ENCODE measurements at places on chromosomes 6 and 20.
A peak's percentile ranks its signal among the peaks of the same experiment; 100 is the strongest.

- peak; percentile 24 for DNase-seq
Observed at GRCh38 chr6:139308286-139308916, 16.6 kb upstream of the TXLNB start.

DNA sequence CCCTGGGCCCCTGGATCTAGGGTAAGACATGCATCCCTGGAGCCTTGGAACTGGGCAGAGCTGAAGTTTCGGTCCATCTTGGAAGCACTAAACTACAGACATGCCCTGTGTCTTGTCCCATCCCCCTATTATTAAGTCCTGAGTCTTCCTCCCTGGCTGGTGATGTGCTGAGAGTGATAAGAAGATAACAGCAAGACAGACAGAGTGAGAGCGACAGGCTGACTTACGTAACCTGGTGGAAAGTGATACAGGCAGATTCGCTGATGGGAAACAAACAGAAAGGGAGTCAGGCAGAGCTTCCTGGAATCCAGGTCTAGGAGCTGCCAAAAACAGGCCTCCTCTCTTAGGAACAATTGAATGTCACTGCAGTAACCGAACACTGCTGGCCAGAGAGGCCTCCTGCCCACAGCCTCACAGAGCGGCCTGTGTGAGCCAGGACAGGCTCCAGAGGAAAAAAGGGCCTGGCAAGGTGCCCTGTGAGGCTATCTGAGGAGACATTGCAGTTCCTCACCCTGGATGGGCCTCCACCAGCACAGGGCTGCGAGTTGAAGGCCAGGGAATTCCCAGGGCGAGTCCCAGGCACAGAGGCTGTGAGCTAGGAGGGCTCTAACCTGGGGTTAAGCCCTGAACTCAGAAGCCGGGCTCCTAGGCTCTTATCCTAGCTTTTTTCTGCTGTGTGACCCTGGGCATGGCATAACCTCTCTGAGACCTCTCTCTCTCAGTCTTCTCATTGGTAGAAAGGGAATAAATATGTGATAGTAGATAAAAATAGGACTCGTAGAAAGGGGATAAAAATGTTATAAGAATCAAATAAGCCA is 34.2 kb upstream of the B4GALT5 start:
- peak; percentile 73 for DNase-seq

DNA sequence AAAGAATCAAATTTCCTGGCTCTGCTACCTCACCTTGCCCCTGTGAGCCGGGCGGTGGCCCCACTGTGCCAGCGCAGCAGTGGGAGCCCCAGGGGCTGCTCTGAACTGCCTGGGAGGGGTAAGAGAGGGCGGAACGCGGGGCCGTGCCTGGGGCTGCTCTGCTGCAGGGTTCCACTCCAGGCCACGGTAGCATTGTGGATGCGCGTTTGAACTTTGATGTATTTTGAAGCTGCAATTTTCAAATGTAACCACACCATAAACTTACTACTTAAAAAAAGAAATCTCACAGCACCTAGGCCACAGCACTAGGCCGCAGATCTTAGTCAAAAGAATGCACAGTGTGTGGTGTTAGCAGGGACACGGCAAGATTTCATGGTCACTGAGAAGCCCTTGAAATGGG is 57.5 kb downstream of the PRDM1 start:
- DNase-seq, result no peak

- no peak for DNase-seq
Observed at GRCh38 chr6:137190583-137191094, 17.2 kb upstream of the IL22RA2 start.

GRCh38 chr6:131269565-131270391 is 134.5 kb downstream of the AKAP7 start:
- DNase-seq, result no peak

- peak; percentile 79 for DNase-seq
Observed at GRCh38 chr6:113564371-113565171, 292.6 kb upstream of the MARCKS start.

GRCh38 chr6:166771701-166772100 is 144.7 kb upstream of the RPS6KA2 start:
- no peak for DNase-seq

DNA sequence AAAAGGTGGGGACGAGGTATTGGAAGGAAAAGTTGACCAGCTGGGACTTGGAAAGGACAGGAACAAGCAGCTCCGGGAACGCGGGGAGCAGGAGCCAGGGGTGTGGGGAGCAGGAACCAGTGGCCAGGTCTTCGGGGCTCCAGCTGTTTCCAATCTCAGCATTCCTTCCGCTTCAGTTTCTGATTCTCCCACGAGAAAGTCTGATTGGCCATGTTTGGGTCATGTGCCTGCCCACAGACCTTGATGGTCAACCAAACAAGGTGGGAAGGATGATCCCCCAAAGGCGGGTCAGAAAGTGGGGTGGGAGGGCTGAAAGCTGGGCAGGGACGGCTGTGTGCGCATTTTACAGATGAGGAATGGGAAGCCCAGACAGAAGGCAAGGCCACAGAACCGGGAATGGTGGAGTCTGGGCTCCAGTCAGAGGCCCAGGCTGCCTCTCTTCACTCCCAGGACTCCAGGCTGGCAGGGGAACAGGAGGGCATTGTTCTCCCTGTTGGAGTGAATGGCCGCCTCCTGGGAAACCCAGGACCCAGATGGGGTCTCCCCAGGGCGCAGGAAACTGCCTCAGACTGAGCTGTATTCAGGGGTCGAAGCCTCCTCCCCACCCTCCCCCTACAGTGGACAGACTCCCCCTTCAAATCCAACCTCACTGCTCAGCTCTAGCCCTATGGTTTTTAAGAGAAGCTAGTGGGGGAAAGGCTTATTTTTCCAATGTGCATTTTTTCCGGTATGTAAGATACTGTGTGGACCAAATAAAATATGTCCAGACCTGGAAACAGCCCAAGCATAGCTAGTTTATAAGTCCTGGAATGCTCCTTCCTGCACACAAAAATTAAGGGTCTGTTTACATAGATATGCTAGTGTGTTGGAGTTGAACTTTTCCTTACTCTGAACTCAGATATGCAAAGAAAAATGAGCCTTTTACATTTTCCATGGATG is 12.2 kb upstream of the PTGIS start:
- DNase-seq, result peak; percentile 59

DNA sequence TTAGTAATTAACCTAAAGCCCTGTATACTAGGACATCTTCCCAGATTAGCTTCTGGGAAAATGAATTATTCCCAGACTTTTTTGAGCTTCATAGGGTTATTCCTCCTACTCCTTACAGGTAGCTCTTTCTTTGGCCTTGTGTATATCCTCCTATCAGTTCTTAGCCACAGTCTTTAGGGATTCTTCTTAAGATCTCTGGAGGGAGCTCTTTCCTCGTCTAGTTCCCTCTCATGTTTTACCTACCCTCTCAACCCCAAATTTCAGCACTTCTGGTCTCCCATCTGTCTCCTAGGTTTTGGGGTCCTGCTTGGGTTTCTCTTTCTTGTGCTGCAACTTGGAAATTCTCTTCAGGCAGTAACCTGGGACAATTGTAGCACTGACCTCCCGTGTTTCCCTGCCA is 46.4 kb upstream of the SLC35B3 start:
- no peak for DNase-seq

- DNase-seq, result no peak
Observed at GRCh38 chr6:43980004-43980795, 147.1 kb downstream of the MRPL14 start.

- no peak for DNase-seq
Observed at GRCh38 chr6:37260040-37260439, 2.1 kb upstream of the TMEM217 start.

- no peak for DNase-seq
Observed at GRCh38 chr6:19880066-19880465, 42.9 kb downstream of the ID4 start.

GRCh38 chr6:121573481-121573880 is 138.0 kb downstream of the GJA1 start:
- DNase-seq, result no peak

DNA sequence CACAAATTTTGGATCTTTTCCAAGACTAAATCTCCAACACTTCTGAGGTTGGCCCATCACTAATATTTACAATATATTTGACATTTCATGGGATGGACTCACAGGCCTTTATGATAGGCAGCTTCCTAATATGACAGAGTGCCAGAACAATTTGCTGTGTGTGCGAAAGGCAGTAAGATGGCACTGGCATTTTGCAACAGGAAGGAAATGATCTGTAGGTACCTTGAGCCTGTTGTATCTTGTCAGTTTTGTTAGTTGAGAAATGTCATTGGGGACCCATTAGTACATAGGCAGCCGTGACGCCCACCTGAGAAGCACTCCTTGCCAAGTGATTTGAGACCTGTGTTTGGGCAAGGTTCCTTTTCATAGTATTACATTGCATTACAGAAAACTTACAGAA is 153.4 kb upstream of the HEY2 start:
- DNase-seq, result no peak

GRCh38 chr20:10917826-10918225 is 244.0 kb upstream of the JAG1 start:
- DNase-seq, result no peak

DNA sequence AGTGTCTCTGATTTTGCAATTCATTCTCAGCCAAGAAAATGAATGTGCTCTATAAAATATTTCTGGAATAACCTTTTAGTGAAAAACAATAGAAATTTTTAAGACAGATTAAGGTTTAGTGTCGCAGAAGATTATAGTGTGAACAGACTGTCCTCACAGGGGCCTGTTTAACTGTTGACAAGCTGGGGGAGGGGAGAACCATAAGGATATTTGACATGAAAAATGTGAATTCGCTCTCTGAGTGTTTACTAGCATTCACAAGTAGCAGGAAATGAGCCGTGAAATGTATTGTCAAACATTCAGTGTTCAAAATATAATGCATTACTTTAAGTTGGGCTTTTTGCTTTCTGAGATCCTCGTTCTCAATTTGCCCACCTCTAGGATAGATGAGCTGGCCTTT is 134.8 kb upstream of the TSHZ2 start:
- no peak for DNase-seq

GRCh38 chr6:106318061-106318460 is 7.5 kb downstream of the ATG5 start:
- DNase-seq, result no peak

GRCh38 chr6:136471372-136471771 is 78.8 kb downstream of the MAP7 start:
- DNase-seq, result no peak

DNA sequence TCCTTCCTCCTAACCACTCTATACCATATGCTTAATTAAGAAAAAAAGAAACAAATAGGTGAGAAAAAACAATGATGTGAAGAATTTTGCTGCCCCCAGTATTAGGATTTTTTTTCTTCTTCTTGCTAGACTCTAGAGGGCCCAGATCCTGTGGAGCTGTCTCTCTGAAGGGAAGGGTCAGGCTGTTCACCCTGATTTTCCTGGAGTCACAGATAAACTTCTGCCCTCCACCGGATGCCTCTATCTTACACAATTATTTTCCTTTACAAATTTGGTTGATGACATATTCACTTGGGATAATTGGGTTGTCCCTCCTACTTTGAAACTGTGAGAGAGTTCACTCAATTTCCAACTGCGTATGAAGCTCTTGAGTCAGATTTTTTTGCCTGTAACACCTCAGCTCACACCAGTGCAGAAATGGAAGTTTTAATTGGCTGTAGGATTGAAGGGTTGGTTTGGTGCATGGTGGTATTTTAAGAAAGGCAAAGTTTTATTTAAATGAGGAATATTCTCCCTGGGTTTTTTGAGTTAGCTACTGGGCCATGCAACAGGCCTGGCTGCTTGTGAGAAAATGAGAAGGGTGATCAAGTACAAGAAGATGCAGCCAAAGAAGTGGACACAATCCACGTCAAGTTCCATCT is 73.7 kb upstream of the ESR1 start:
- DNase-seq, result no peak

DNA sequence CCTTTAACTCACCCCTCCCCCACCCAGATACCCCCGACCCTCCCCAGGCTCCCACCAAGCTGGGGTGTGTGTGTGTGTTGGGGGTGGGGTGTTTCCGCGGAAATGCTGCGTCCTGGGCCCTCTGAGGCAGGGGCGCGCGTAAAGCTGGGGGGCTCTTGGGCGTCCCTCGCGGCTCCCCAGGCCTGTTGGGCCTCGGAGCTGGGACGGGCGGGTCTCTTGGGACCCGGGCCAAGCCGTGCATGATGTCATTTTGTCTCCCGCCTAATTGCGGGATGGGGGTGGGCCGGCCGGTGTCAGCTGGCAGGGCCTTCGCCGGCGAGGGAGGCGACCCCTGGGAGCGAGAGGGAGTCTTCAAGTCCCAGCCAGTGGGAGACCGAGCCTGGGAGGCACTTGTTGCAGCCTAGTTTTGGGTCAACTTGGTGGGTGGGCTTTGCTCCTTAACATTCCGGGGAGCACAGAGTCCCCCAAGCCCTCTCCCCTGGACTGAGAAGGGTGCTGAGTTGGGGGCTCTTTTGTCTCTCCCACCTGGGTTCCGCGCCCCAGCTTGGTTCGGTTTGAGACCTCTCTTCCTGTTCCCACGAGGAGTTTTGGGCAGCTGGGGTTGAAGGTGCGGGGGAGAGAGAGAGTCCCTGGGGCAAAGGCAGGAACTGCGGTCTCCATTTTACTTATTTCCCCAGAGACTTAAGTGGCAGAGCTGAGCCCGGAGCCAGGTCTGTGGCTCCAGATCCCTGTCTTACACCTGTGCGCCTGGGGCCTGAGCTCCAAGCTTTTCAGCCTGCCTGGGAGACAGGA is 623 bp downstream of the MYBL2 start:
- DNase-seq, result no peak

DNA sequence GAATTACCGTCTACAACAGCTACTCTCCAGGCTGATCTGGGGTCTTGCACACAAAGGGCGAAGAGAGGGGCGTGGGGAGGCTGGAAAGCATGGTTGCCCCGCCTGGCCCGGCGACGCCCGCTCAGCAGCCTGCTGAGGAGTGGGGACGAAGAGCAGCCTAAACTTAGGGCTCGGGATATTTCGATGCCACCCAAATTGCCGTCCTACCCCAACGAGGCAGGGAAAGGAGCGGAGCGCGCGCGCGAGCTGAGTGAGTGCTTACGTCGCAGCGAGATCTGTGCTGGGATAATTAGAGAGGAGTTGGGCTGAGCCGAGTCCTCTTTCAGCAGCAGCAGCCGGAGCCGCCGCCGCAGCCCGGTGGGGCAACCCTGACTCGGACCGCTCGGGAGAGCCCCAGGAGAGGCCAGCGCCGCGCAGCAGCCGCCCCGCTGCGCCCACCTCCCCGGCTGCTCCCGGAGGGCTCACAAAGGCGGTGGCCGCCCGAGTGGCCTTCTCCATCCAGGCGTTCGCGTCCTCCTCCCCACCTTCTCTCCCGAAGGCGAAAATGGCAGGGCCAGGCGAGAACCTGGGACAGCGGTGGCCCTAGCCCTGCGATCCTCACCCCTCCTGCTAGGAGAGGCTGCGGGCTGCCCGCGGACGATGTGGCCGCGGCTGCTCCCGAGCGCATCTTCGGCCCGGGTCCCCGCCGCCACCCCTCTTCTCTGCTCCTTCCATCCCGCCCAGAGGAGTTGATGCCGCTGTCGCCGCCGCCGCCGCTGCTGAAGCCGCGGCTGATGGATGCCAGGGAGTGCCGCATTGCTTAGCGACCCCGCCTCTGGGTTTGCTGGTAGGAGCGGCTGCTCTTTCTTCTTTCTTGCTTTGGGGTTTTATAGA is at the start of gene CLVS2:
CLVS2 (plus strand) TSS at position 315 of the 873 bp plus-strand sequence. CDS start 1,543 bp downstream, outside the sequence.
- peak; percentile 3 for DNase-seq
